H9 (cell line): ENCODE measurements at places on chromosomes 3 and 15.

- no peak for DNase-seq
- H3K27ac ChIP-seq, result no peak overlapping the region
- no peaks in the 10 kb centered on the region for H3K27me3 ChIP-seq
- no peak overlapping the region for H3K4me3 ChIP-seq
- no peaks in the 10 kb centered on the region for H3K36me3 ChIP-seq
Observed at GRCh38 chr3:159501029-159501428, 487.6 kb upstream of the IL12A start.

GRCh38 chr3:182294256-182294655, 499.0 kb upstream of the ATP11B start:
- no peaks in the 10 kb centered on the region for H3K4me1 ChIP-seq
- no peak overlapping the region for H3K27ac ChIP-seq
- no peaks in the 10 kb centered on the region for H3K36me3 ChIP-seq
- H3K27me3 ChIP-seq, result 0 out of 2 replicates have a peak, but pooled peaks cover 2% of the 10 kb centered on the region
- H3K4me3 ChIP-seq, result no peak overlapping the region

DNA sequence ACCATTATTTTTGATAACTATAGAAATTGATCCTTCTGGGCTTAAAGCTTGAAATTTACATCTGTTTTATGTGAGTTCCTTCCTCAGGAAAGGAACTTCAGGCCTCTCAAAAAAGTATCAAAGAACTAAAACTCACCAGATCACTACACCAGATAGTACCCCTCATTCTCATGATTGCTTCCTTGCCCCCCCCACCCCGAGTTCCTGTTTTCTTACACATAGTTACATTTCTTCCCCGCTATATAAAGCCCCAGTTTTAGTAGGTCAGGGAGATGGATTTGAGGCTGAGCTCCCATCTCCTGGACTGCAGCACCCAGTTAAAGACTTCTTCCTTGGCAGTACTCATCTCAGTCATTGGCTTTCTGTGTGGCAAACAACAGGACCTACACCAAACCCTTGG, 80.3 kb upstream of the HRH1 start:
- H3K27me3 ChIP-seq, result no peaks in the 10 kb centered on the region
- H3K4me3 ChIP-seq, result no peak overlapping the region
- H3K36me3 ChIP-seq, result no peaks in the 10 kb centered on the region; the same call in 1 of the 2 replicates
- H3K4me1 ChIP-seq, result no peaks in the 10 kb centered on the region
- H3K27ac ChIP-seq, result no peak overlapping the region

- DNase-seq, result no peak
- H3K27ac ChIP-seq, result no peak overlapping the region
- no peaks in the 10 kb centered on the region for H3K4me1 ChIP-seq
- H3K4me3 ChIP-seq, result no peak overlapping the region
- H3K36me3 ChIP-seq, result no peaks in the 10 kb centered on the region
Observed at GRCh38 chr15:45395943-45396342, 17.6 kb upstream of the GATM start.

DNA sequence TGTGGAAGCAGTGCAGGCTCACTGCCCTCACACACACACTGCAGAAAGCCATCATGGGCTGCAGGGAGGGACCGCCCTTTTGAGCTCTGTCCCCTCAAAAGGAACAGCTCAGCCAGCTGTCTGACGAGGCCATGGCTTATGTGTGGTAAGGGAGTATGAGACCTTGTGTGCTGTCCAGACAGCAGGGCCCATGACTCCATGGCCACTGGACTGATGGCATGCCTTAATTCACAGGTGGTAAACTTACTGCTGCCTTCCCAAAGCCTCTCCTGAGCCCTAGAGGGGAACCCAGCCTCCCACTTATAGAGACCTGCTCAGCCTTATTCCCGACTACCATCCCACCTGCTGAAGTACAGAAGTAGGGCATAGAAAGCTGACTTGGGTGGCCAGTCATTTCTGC, 5.6 kb downstream of the FAM240A start:
- no peak overlapping the region for H3K27ac ChIP-seq
- peaks cover 3% of the 10 kb centered on the region; the same call in 1 of the 2 replicates for H3K4me1 ChIP-seq
- H3K4me3 ChIP-seq, result no peak overlapping the region

- no peaks in the 10 kb centered on the region for H3K4me1 ChIP-seq
- no peaks in the 10 kb centered on the region for H3K27me3 ChIP-seq
- no peak overlapping the region for H3K4me3 ChIP-seq
- no peak for DNase-seq
Observed at GRCh38 chr3:188900421-188900951, 271.3 kb upstream of the TPRG1 start.
